ENCODE measurements at places on chromosomes 1 and 21.

DNA sequence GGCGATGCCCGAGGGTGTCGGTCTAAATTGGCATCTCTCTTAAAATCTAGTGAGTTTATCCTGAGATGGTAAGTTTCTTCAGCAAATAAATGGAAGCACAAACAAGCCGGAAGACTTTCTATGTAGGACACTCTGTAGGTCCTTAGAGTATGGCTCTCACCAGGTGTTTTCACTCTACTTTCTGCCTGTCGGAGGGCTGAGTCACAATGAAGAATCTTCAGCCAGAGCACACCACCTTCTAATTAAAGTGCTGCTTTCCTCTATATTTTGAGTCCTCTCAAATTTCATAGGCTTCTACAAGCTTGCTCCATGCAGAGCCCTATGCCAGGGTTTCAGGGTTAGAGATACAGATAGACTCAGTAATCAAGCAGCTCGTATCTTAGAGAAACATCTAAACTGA is 27.1 kb downstream of the KCNK1 start:
- DNase-seq = no peak

GRCh38 chr1:167761400-167761799 is 39.6 kb downstream of the MPZL1 start:
- DNase-seq = peak; percentile 72

DNA sequence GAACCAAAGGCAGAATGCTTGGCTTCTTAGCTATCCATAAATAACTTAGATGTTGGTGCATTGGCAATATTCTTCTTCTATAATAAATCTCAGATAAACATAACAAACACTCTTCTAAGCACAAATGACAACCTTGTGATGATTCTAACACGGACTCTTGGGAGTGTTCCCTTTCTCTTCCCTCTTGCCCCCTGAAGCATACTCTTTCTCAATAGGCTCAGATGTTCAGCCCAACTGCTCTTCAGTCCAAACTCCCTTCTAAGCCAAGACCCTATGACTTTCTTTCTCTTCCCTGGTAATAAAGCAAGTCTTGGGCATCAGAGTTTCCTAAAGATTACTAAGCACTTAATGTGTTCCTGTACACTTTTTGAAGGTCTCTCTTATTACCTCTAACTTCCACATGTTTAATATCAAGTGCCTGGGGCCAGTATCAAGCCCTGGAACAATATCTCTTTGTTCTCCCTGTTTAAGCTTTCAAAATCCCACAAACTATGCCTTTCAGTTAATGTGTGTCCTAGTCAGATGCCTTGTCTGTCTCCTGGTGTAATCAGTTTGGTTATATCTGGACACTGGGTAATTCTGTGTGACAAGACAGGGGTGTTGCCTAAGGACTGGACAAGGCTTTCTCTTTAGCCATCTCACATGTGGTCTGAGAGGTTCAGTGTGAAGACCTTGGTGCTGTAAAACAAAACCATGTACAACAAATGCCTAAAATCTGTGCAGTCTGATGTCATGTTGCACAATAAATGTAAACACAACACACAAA is 92.9 kb upstream of the IVNS1ABP start:
- DNase-seq = no peak

DNA sequence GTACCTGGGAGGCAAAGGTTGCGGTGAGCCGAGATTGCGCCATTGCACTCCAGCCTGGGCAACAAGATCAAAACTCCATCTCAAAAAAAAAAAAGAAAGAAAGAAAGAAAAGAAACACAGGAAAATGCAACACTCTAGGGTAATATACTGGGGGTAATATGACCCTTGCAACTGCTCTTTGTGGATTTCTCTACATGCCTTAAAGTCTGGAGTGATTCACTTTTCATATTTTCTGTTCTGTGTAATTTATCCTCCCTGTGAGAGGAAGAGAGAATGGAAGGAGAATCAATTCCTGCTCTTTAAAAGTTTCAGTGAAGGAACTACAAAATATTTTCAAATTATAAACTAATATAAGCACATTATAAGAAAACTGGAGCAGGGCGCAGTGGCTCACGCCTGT is 22.7 kb downstream of the RIT1 start:
- DNase-seq = no peak

DNA sequence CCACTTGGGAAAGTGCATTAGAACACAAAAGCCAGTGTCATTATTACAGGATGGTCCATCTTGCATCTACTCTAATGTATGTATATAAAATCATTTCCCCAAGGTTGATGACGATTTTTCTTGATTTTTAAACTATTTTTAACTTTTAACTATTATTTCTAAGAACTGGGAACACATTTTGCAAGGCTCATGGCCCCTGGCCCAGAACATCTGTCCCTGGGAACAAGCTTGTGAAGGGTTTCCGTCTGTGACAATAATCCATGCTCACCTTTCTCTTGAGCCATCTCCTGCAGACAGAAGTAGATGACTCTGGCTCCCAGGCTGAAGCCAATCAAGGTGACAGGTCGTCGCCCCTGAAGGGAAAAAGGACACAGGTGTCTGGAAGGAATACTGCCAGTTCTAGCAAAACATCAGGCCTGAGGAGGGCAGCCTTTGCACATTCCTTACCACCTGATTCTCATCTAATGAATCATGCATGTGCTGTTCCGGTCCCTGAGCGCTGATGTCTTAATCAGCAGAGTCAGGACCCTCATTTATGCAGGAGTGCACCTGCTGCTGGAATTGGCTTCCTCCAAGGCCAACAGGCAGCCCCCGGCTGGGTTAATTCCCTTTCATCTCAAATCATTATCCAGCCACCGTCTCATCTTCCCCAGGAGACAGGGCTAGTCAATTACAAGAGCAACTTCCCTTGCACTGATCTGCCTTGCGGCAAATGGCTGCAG is 62.5 kb downstream of the TMCO4 start:
- no peak for DNase-seq

DNA sequence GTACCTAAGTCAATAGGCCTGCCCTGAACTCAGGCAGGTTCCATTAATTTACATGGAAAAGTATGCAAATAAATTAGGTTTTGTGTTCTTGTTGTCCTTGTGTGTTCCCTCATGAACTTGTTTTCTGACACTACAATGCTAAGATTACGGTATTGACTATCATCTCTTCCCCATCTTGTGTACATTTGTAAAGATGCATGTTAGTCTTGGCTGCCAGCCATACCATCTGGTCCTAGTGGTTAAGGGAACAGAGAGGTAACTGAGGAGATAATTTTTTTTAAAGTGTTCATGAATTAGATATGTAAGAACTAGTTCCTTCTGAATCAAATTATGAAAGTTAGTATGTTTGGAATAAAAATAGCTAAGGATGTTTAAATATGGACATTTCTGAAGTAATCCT is 167.6 kb upstream of the ADAMTS5 start:
- no peak for DNase-seq

DNA sequence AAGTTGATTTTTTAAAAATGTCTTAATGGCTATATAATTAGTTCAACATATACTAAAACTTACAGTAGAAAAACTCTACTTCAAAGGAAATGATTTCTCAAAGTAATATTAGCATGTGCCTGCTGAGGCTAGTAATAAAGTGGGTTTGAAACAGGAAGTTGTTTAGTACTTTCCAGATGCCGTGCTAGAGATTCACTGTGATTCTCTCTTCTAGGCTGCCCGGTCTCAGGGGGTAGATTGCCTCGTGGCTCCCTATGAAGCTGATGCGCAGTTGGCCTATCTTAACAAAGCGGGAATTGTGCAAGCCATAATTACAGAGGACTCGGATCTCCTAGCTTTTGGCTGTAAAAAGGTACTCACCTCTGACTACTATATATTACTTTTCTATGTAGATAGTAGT is 9.1 kb downstream of the EXO1 start:
- DNase-seq = no peak

DNA sequence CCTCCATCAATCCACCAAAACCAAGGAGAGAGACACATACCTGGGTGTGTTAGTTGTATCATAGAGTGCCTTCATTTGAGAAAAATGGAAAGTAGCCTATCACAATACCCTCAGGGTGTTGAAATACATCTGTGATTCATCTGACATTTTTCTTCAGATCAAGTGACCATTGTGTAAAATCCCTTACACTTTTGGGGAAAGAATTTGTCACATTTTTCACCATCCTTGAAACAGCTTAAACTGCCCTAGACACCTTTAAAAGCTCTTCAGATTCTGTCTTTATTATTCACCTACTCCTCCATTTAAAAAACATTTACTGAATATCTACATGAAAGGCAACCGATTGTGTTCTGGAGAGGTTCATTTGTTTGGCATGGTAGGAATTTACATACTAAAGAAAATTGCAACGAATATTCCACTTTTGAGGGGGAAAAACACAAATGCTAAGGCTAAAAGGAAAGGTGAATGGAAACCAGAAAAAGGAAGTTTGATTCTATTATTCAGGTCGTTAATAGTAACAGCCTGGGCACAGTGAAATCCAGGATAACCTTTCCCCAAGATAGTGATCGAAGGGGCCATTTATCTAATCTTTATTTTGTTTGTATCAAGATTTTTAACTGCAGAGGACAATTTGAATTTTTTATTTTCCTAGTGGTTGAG is 70.4 kb upstream of the SAMSN1 start:
- no peak for DNase-seq

DNA sequence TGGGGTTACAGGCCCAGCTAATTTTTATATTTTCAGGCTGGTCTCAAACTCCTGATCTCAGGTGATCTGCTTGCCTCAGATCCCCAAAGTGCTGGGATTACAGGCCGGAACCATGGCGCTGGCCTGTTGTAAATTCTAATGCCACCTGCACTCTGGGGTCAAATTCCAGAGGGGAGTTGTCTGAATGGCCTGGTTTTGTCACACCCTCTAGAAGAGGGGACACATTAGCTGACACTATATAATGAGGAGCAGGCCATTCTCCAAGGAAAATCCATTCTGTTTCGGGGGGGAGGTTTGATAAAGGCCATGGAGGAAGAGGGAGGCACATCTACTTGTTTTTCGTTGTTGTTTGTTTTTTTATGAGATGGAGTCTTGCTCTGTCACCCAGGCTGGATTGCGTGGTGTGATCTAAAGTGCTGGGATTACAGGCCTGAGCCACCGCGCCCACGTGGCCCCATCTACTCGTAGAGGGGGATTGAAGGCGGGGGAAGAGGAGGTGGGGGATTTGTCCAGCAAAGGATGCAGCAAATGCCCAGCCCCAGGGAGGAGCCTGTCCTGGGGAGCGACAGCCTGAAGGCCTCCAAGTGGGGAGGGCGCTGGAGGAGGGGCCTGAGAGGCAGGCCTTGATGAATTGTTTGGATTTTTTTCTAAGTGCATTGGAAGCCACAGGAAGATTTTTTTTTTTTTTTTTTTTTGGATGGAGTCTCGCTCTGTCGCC is 78.4 kb upstream of the SLC45A1 start:
- no peak for DNase-seq

- DNase-seq = no peak
Observed at GRCh38 chr1:231810415-231810814, 183.8 kb downstream of the DISC1 start.

- DNase-seq = no peak
Observed at GRCh38 chr1:83960669-83961277, 38.2 kb downstream of the TTLL7 start.

GRCh38 chr1:112855152-112855828 is 100.7 kb downstream of the SLC16A1 start:
- DNase-seq = peak; percentile 22

Measured in NB4 (cell line).